Skeletal muscle cell (primary cell): ENCODE measurements at places on chromosomes 3 and 15.

GRCh38 chr3:195806211-195806915, 5.4 kb downstream of the MUC4 start:
- no peak for DNase-seq

GRCh38 chr3:166425900-166426611, 588.8 kb upstream of the BCHE start:
- DNase-seq: no peak

DNA sequence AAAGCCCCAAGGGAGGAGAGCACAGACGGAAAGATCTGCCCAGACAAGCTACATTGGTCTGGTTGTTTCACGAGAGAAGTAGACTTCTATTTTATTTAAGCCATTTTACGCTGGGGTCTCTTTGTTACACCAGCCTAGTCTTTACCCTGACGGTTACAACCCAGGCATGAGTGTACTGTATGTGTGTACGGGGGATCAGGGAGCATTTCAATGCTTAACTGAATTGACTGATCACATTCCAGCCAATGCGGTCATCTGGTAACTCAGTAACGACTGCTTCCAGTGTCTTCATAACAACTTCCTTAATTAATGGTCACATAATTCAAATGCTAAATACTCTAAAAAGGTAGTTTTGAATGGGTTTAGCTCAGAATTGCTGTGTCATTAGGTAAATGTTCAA, 288.6 kb downstream of the FOXP1 start:
- no peak for DNase-seq

DNA sequence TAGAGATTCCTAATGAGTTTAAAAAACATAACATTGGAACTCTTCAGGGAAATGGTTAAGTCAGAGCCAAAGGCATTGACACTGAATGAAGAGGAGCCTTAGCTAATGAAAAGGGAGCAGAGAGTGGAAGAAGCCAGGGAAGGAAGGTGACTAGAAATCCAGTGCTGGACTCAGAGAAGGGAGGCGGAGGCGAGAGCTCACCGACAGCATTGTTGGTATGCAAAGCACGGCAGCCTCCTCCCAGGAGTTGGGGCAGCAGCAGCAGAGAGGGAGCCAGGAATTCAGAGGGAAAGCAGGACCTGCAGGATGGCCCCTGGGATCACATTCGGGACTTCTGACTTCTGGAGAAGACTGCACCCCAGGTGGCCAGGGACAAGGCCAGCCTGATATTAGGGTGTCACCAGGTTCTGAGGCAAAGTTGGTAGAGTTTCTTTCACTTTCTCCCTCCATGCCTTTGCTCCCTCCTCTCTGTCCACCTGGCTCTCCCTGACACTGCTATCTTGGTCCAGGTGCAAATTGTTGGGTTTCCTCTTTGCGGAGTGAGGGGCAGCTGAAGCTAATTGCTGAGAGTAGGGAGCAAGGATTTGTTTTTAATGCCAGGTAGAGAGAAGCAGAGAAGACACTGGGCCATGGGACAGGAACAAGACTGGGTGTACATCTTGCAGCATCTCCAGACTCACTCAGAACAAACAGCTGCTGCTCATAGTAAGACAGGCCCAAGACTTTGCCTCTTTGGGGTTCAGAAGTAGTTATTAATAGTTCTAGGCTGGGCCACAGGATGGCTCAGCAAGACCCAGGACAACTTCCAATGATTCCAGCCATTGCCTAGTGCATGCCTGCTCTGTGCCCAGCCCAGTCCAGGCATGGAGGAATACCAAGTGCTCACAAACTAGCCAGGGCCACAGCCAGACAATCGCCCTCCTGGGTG, 157.9 kb downstream of the TLE3 start:
- no peak for DNase-seq

DNA sequence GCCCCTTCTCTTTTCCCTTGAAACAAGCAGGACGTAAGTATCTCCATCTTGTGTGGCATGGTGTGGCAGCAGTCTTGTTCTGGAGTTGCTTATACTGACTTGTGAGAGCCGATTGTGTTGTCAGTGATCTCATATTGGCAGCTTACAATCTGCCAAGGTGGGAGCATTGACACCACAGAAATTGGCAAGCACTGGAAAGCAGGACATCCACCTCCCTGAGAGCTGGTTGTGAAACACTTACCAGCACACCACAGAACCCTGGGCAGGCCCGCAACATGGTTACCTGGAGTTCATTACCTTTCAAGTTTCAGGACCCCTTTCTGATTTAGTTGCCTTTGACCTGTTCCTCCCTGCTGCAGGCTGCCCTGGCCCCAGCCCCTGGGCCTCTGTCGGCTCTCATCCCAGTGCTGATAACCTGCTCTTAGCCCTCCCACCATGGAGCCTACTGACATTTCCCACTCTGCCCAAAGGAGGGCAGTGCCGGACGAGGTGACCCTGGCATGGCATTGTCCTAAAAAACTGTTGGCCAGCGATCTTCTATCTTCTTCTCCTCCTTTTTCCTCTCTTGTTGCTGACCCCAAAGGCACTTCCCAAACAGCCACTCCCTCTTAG, 10.6 kb upstream of the ATP2B2 start:
- no peak for DNase-seq

DNA sequence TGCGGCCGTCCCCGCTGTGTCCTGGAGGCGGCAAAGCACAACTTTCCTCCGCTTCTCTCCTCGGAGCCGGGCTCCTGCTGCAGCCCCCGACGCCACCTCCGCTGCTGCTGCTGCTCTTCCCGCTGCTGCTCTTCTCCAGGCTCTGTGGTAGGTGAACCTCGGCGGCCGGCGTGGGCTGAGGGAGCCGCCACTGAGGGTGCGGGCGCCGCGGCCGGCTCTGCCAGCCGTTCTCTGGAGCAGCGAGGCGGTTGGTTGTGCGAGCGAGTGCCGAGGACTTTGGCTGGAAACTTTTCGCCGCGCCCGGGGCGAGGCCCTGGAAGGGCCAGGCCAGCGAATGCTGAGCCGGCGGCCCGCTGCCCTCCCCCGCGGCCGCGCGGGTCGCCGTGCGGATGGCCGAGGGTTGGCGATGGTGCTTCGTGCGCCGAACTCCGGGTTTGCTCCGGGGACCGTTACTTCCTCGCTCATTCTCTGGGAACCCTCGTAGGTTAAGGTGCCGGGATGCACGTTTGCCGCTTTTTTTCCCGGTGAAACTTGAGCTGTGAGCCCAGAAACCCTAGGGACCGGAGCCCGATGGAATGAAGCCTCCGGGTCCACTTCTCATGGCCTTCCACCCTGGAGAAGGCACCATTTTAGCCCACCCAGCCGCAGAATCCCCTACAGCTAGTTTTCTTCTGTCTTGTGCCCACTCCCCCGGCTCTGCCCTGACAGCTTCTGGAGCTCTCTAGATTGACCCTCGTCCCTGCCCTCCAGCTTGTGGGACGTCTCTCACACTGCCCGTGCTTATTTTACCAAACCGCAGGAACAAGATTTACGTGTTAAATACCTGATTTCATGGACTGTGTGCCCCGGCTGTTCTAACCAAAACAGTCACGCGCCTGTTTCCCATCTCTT, 660 bp downstream of the NECTIN3 start:
- no peak for DNase-seq

DNA sequence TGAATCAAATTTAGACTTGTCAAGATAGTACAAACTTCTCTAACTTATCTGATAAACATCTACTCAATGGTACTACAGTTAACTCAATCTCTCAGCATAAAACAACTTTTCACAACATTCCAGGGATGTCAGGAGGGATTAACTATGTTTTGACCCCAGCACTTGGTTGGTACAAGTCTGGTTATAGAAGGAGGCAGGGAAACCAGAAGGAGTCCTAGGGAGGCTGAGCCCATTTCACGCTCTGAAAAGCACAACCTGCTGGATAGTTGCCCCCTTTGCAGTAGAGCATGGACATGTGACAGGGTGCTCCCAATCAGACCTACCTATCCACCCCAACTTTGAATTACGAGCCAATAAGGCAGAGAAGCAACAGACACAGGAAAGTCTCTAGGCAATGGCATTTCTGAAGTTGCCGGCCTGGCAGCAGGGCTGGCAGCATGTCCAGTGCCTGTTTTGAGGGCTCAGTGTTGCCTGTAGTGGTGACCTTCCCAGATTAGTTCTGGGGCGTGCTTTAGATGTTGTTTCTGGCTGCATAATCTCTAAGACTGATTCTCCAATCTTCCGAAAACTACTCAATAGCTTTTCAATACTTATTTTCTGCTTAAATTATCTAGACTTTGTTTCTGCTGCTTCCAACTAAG, 8.2 kb downstream of the ANKUB1 start:
- peak; percentile 24 for DNase-seq

- DNase-seq: no peak
Observed at GRCh38 chr3:128624526-128625138, 26.0 kb downstream of the RPN1 start.

DNA sequence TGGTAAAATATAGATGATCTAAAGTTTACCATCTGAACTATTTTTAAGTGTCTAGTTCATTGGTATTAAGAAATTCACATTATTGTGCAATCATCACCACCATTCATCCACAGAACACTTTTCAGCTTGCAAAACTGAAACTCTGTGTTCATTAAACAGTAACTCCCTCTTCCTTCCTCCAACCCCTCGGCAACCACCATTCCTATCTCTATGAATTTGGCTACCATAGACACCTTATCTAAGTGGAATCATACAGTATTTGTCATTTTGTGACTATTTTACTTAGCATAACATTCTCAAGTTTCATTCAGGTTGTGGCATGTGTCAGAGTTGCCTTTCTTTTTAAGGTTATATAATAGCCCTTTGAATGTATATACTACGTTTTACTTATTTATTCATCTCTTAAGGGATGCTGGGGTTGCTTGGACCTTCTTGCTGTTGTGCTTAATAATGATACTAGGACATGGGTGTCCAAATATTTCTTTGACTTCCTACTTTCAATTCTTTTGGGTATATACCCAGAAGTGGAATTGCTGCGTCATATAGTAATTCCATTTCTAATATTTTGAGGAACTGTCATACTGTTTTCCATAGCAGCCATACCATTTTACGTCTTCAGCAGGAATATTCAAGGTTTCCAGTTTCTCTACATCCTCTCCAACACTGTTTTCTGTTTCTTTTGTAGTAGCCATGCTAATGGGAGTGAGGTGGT, 20.9 kb downstream of the KAT2B start:
- DNase-seq: no peak

DNA sequence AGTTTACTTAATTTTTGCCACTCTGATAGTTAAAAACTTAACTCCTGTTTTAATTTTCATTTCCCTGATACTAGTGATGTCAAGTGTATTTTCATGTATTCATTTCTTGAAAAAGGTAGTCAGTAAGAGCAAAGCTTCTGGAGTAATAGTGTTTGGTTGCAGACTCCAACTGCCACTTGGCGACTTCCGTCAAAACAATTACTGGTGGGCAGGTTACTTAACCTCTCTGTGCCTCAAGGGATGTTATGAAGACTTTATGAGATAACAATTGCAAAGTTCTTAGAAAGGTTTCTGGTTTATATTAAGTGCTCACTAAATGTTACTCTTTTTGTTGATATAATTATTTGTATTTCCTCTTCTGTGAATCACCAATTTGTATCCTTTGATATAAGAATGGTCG, 129.7 kb downstream of the NFKBIZ start:
- DNase-seq: no peak

GRCh38 chr3:16300307-16300706, 35.3 kb downstream of the OXNAD1 start:
- DNase-seq: no peak

DNA sequence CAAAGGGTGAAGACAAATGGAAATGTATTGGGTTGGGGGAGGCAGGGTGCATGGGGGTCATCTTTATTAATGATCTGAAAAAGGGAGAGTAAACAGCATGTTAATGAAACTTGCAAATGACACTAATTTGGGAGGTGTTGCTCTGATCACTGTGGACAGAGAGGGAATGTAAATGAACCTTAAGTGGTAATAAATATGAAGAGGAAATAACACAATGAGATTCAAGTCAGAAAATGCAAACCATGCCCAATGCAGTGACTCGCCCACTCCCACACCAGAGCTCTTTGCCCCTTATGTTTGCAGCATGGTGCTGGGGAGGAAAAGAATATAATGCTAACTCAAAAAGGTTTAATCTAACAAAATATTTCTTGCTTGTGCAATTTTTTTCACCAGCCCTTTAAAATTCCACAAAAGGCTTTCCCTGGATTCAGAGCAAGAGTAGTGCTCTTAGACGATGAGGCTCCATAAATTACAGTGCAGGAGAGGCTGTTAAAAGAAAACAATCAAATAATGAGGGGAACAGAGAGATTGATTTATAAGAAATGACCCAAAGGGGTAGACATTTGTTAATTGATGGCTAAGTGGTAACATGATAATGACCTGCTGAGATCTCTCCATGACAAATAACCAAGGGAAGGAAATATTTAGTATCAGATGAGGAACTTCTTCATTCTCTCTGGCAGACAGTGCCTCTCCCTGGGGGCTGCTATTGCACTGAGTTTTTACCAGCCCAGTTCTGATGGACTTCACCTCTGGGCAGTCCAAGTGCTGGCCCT, 210.0 kb upstream of the PPP2R3A start:
- DNase-seq: no peak

DNA sequence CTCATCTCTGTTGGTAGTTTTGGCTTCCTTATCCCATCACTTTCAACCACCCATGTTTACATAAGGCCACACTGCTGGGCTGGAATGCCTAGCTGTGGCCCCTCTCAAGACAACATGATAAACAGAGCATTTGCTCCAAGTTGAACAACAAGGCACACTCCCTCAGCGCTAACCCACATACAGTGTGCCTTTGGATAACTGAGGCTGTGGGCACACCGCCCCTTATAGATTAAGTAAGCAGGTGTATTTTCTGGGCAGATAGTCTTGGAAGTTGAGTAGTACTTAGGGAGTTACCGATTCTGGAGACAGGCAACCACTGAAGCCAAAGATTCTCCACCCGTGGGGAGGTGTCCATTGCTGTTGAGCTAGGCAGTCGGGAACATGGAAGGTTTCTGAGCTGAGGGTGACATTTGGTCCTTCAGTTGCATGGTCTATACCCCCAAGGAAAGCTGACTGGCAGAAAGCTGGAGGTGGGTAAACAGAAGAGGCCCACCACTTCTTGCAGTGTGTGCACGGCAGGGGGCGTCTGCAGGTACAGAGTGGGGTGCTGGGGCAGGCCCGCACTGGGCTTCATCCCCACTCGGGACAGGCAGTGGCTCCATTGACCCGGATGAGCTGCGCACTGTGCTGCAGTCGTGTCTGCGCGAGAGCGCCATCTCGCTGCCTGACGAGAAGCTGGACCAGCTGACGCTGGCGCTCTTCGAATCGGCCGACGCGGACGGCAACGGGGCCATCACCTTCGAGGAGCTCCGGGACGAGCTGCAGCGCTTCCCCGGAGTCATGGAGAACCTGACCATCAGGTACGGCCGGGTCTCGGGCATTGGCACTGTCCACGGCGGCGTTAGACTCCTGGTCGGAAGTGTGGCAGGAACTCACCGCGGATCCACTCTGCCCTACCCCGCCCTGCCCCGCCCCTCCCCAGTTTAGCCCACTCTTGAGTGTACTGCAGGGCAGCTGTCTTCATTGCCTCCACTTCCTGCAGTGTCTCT, 16.8 kb downstream of the NOX5 start:
- DNase-seq: no peak
